ENCODE measurements at places on chromosomes 11 and 22.

GRCh38 chr22:47127441-47127871 lies 365.0 kb downstream of the TBC1D22A start:
- no peak overlapping the region for H3K4me3 ChIP-seq
- peak; percentile 16 for DNase-seq
- no peaks in the 10 kb centered on the region for H3K36me3 ChIP-seq
- no peaks in the 10 kb centered on the region for H3K27me3 ChIP-seq
- H3K4me1 ChIP-seq = peaks cover 7% of the 10 kb centered on the region

DNA sequence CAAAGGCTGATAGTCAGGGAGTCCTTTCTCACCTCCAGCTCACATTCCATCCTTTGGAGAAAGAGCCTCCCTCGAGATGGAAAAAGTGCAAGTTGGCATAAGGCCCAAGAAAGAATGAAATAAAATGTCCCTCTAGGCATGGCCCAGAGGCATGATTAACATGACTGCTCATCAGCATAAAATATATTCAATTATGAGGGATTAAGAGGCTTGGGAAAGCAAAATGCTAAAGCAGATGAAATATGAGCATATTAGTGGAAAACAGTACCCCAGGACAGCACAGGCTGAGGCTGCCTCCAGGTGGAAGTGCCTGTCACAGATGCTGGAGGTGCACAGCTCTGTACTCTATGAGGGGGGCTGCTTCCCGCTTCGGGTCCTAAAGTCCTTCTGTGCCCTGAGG lies 347.8 kb upstream of the PLET1 start:
- H3K27ac ChIP-seq = no peak overlapping the region
- no peaks in the 10 kb centered on the region for H3K36me3 ChIP-seq
- peaks cover 10% of the 10 kb centered on the region for H3K27me3 ChIP-seq
- no peaks in the 10 kb centered on the region for H3K4me1 ChIP-seq

DNA sequence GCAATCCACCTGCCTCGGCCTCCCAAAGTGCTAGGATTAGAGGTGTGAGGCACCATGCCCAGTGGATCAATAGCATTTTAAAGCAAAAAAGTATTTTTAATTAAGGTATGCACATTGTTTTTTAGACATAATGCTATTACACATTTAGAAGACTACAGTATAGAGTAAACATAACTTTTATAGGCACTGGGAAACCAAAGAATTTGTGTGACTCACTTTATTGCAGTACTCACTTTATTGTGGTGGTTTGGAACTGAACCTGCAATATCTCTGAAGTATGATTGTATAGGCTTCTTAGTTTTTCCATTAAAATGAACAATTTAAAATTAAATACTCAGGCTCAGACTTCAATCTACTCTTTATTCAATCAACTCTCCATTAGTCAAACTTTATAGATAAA lies 17.5 kb upstream of the CD3E start:
- no peak for DNase-seq
- peaks cover 34% of the 10 kb centered on the region for H3K4me1 ChIP-seq
- no peak overlapping the region for H3K4me3 ChIP-seq
- H3K27me3 ChIP-seq = no peaks in the 10 kb centered on the region
- no peak overlapping the region for H3K27ac ChIP-seq
- H3K36me3 ChIP-seq = peaks cover 7% of the 10 kb centered on the region

- H3K4me1 ChIP-seq = peaks cover 13% of the 10 kb centered on the region
- H3K36me3 ChIP-seq = peaks cover 11% of the 10 kb centered on the region
- no peak overlapping the region for H3K27ac ChIP-seq
- no peak overlapping the region for H3K4me3 ChIP-seq
Measured at GRCh38 chr11:117083011-117083935, 15.0 kb downstream of the SIK3 start.

- peak; percentile 65 for DNase-seq
- peaks cover 16% of the 10 kb centered on the region for H3K27me3 ChIP-seq
- H3K36me3 ChIP-seq = no peaks in the 10 kb centered on the region
- H3K4me1 ChIP-seq = peaks cover 17% of the 10 kb centered on the region
Measured at GRCh38 chr11:65225279-65226102, 36.3 kb upstream of the POLA2 start.

- no peak for DNase-seq
- H3K27me3 ChIP-seq = no peaks in the 10 kb centered on the region
Measured at GRCh38 chr22:23652711-23653110, 20.6 kb upstream of the DRICH1 start.
